ENCODE measurements at places on chromosomes 7 and 10. TPM values are rescaled to one million over a fixed set of nuclear protein-coding genes. Genes with fewer than 3 reads are reported as not detected.

Gene ALDH18A1
- total RNA-seq = 18.7 TPM

Gene PTN
- total RNA-seq = 18.3 TPM

Gene MMP21
- total RNA-seq = 0.34 TPM

Gene TMEM236
- total RNA-seq = 0.94 TPM

Gene THSD7A
- 2.4 TPM for total RNA-seq

Gene PLEKHS1
- total RNA-seq = not detected

- no peak for DNase-seq
Measured at GRCh38 chr10:49023752-49024151, 84.1 kb upstream of the LRRC18 start.

GRCh38 chr10:122725768-122726167, 26.1 kb upstream of the C10orf120 start:
- DNase-seq = no peak

GRCh38 chr7:45088146-45088701, 545 bp downstream of the NACAD start:
- DNase-seq = no peak

DNA sequence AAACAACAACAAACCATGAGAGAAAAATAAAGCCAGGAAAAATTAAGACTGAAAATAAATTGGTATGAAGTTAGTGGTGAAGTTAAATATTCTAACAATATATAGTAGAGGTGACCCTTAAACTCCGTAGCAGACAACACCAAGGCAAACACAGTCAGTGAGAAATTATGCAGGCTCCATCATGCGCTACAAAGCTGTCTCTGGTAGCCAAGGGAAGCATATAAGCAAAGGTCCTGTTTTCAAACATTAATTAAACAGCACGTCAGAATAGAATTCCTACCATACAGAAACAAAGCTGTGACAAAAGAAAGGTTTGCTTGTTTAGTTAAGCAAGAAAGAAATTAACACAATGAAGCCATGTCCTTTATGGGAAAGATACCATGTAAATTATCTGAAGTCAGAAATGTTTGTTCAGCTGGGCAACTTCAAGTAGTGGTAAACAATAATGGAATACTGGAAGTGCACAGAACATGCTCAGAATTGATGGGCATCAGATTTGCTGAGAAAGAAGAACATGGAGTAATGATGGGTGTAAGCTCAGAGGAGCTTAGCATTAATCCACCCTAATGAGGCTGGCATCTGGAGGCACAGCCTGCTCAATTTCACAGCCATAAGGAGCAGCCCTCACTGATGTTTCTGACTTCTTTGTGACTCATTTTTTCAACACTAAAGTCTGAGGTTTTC, 75.7 kb downstream of the IGF2BP3 start:
- no peak for DNase-seq

- DNase-seq = no peak
Measured at GRCh38 chr7:40475681-40475982, 340.8 kb downstream of the SUGCT start.

DNA sequence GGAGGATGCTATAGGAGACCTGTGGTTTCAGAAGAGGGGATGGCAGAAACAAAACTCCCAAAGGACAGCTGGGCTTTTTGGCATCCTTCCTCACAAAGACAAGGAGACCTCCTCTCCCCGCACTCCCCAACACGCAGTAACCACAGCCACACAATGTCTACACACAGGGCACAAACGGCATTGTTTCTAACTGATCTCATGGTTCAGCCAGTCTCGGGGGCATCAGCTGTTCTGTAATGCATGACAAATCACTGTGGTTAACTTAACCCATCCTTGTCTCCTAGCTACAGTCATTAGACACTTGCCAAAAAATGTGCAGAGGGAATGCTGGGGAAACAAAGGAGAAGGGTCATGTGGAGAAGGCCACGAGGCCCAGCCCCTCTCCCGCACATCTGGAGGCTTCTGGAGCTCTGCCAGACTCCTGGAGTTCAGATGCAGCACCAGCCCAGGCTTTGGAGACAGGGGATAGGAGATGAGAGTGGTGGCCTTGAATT, 7.6 kb upstream of the ADAMTS14 start:
- no peak for DNase-seq

- no peak for DNase-seq
Measured at GRCh38 chr7:22548313-22548712, 48.3 kb upstream of the STEAP1B start.

DNA sequence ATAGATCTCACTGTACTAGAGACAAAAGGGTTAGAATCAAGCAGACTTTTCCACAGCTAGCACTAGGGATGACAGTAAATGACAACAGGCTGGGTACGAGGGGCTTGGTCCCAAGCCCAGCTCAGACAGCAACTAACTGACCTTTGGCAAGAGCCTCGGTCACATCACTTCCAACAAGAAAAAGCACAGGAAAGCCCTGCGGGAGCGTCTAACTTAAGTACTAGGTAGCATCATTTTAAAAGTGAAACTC, 22.8 kb downstream of the CALML3 start:
- peak; percentile 21 for DNase-seq

DNA sequence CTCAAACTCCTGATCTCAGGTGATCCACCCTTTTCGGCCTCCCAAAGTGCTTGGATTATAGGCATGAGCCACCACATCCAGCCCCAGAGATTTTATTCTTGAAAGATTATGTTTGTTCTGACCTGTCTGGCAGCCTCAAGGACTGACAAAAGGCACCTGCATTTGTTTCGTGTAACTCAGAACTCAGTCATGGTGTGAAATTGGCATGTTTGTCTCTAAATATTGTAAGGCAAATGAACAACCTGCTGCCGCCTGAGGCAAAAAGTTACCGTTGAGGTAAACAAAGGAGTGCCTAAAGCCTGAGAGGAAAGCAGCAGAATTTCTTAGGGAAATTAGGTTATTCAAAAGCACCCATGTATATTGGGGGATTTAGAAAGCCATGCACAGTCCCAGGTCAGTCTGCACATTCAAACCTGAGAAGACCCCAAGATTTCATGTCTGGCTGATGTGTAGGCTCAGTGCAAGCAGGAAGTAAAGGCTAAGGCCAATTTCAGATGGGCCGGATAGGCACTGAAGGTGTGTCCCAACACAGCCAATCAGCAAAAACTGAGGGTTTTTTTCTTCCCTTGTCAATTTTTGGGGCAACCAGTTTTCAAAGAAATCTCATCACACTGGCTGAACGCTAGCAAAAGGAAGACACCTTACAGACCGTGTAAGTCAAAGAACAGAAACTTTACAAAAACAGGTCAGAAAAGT, 33.3 kb upstream of the HHEX start:
- DNase-seq = no peak
